ENCODE measurements at places on chromosomes 7 and 10.

DNA sequence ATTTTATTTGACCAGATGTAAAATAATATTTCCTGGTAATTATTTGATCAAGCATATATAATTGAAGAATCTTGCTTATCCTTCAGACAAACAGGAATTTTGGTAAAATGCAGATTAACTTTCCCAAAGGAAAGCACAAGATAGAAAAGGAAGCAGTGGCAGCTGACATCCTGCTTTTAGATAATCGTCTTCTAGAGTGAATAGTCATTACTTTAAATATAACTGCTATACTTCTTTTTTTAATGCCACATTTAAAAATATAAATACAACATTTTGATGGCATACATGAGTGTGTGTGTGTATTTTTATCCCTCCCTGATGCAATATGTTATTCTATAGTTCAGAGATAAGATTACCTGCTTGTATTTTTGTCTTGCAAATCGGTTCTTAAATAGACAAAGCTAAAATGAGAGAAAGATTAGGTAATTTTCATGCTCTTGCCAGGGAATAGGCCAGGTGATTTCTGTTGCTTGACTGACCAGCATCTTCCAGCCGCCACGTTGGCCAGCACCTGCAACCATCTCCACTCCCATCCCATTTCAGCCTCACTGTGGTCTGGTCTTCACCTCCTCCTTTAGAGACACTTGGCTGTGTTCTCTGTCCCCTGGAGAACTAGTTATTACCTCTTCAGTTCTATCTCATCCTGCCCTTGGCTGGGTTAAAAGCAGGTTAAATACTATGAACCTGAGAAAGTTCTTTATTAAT lies 58.1 kb downstream of the MDFIC start:
- DNase-seq, result no peak

- DNase-seq, result no peak
These were observed 7.5 kb downstream of the VWC2 start for GRCh38 chr7:49780953-49781352.

GRCh38 chr7:149196705-149197171 lies 1.4 kb downstream of the ZNF282 start:
- no peak for DNase-seq

DNA sequence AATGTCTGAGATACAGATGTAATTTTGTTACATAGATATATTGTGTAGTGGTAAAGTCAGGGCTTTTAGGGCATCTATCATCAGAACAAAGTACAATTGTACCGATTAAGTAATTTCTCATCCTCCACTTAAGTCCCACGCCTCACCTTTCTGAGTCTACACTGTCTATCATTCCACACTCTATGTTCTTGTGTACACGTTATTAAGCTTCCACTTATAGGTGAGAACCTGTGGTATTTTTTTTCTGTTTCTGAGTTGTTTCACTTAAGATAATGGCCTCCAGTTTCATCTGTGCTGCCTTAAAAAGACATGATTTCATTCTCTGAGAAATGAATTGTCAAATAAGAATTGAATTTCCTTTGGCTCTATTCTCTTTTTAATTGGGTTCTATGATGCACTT lies 15.5 kb upstream of the OSBPL3 start:
- DNase-seq, result no peak
